ENCODE measurements at places on chromosomes 2 and 18. TPM values are rescaled to one million over a fixed set of nuclear protein-coding genes. Genes with fewer than 3 reads are reported as not detected.

DNA sequence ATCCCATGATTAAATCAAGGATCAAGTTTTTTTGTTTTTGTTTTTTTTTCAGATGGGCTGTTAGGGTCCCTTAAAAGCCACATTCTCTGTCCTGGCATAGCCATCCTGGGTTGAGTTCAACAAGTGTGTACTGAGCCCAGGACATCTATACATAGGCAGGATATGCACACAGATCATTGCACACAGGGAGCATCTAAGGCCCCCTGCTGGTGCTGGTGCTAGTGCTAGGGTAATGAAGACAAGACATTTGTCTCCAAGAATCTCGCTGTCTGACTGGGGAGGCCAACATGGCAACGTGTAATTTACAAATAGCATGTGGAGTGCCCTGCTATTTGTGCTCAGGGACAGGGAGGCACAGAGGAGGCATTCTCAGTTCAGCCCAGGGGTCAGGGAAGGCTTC, 124.5 kb downstream of the VAPA start:
- no peak for DNase-seq

ATP8B1 gene
- total RNA-seq: not detected

- no peak for DNase-seq
Measured at GRCh38 chr2:38599706-38600105, 3.0 kb downstream of the HNRNPLL start.

DNA sequence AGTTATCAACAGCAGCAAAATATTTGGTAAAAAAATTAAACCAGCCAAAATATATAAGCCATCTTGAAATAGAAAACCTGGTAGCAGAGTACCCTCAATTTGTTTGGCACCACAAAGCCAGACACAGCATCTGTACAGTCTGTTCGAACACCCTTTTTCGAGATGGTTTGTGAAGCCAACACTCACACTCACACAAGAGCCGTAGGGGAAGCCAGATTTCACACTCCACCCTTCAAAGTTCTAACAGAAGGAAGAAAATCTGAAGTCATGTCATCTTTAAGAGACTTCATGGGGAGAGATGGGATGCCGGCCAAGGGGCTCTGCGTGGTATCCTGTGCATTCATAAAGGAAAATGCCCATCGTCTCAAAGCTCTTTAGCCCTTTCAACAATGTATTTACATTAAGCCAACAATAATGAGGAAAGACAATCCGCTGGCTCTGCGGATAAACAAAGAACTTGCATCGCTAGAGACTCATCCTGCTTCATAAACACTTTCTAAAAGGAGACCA, 451.5 kb upstream of the CHST9 start:
- DNase-seq: no peak

DNA sequence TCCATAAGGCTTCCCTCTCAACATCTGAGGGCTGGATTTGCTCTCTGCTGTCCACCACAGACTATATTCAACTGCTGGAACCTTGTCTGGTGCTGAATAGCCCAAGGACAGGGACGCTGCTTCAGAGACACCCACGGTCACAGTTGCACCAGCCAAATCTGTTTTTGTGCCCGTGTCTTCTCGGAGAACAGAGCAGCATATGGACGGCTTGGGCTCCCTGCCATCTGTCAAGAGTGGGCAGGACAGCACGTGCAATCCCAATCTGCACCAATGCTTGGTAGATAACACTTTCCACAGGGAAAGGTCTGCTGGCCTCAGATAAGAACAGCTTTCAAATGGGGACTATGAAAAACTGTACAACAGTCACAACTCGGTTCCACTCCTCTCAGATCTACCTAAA, 466.1 kb downstream of the TGIF1 start:
- DNase-seq: no peak

- no peak for DNase-seq
Measured at GRCh38 chr18:79429785-79430281, 34.1 kb downstream of the NFATC1 start.

GRCh38 chr18:148841-149240, 9.5 kb upstream of the USP14 start:
- no peak for DNase-seq

DNA sequence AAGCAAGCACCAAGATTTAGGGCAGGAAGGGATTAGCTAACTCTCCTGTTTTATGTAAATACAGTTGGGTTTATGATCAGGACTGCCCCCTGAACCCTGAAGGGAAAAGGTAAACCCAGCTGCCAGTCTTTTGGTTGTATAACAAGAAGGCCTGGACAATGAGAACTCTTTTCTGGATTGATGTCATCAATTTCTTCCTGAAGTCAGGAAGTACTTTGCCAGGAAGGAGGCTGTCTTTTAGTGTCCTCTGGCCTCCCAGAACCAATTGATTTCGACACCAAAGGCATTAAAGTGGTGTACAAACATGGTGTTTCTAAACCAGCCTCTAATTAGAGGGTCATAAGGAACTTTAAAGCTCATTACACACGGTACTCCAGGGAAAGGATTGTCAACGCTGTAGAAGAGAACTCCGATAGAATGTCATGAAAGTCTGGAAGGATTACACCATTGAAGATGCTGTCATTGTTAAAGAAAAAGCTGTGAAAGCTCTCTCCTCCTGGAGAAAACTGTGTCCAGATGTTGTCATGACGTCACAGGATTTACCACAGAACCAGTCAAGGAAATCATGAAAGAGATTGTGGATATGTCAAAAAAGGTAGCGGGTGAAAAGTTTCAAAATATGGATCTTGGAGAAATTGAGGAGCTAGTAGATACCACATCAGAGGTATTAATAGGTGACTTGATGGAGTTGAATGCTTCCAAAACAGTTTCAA, 78.8 kb downstream of the ANKRD12 start:
- DNase-seq: no peak

RSAD2 gene
- 4.6 TPM for total RNA-seq

- no peak for DNase-seq
Measured at GRCh38 chr18:39871961-39872360, 2083.1 kb upstream of the PIK3C3 start.

- DNase-seq: no peak
Measured at GRCh38 chr18:58612315-58613055, 16.4 kb downstream of the ALPK2 start.

- DNase-seq: no peak
Measured at GRCh38 chr18:59783138-59783537, 85.9 kb upstream of the CCBE1 start.

All from CD4-positive, alpha-beta T cell (primary cell).